ENCODE measurements at places on chromosomes 5 and 9.

GRCh38 chr5:76251656-76252055 is 151.4 kb upstream of the IQGAP2 start:
- no peak for DNase-seq

GRCh38 chr5:160044967-160045366 is 36.0 kb downstream of the TTC1 start:
- no peak for DNase-seq

- DNase-seq, result no peak
Measured at GRCh38 chr5:77925503-77925902, 149.4 kb upstream of the TBCA start.

DNA sequence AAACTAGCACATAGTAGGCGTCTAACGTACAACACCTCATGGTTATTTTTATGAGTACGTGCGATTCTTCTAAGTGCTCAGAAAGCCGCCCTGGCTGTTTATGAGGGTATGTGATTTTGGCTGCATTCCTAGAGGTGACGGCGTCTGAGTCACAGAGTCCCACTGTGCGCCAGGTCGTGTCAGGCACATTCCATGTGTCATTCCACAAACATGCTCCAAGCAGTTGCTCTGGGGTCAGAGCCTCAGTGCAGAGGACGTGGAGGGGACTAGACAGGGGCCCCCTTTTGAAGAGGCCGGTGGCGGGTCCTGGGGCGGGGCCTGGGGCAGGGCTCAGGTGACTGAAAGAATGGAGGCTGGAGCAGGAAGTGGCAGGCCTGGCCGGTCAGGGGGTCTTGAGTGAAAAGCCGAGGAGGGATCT is 51.9 kb downstream of the NEK6 start:
- DNase-seq, result no peak

DNA sequence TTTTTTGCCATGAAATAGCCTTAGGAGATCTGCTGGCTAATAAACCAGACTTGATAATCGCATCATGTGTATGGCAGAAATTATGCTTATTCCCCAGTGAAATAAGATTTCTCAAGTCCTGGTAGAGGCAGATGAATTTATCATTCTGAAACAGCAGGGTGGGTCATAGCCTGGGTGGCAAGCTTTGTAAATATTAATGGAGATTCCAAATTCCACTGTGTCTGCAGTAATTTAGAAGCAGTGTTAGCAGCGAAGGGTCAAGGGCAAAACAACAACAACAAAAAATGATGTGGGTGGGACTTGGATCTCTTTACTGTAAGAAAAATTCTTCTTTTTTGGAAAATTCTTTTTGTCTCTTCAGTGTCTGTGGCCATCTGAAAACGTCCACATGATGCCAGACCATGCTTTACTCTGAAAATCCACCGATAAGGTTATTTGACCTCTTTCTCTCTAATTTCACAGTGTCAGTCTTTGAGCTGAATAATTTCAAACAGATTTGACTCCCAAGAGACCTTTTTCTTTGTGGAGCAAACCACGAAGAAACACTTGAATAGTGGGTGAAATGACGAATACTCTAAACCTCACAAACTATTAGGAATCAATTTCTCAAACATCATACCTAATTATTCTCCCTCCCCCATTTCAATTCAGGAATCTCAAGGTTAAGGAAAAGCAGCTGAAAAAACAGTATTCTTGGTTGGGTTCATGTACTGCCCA is 106.0 kb upstream of the RPS23 start:
- DNase-seq, result no peak

GRCh38 chr5:159451197-159452052 is 121.1 kb upstream of the IL12B start:
- DNase-seq, result no peak

DNA sequence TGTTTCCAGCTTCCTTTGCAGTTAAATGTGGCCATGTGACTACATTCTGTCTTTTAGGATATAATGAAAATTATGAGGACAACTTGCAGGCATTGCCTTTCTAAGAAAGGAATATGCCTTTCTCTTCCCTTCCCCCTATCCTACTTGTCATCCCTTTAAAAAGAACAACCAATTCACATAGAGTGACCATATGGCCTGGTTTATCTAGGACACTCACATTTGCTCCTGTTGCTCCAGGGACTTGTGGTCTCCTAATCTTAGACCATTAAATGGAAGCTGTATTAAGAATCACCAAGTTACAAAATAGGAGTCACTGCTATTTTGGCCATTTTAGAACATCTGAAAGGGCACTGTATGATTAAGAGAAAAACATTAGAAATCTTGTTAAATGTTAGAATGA is 520.3 kb downstream of the DTWD2 start:
- no peak for DNase-seq

DNA sequence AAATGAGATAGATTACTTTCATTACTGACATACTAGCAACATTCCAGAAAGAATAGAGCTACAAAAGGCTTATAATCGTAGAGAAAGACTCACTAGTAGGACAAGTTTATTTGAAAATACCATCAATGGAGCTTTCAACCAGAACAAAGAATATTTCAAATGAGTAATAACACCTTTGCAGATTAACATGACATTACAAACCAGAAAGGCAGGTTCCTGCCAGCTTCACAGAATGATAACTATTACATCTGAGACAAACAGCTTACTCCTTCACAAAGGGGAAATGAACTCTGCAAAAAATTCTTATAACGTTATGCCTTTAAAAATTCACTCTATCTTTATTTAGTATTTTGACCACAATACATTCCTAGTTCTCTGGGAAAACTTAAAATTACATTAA is 103.1 kb downstream of the EPB41L4A start:
- no peak for DNase-seq

DNA sequence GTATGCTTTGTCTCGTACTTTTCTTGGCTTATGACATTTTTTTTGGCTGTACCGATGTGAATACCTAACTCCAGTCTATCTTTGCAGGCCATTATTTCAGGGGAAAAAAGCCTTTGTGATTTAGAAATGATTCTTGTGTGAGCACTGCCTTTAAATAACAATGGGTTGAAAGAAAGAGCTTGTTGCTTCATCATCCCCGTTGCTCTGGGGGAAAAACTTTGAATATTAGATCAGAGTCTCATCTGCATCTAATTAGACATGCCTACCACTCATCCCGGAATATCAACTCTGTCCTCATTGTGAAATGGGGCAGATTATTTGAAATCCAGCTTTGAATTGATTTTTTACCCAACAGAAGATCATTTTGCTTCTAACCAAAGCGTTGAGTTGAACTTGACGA is 13.5 kb downstream of the CXCL14 start:
- no peak for DNase-seq

DNA sequence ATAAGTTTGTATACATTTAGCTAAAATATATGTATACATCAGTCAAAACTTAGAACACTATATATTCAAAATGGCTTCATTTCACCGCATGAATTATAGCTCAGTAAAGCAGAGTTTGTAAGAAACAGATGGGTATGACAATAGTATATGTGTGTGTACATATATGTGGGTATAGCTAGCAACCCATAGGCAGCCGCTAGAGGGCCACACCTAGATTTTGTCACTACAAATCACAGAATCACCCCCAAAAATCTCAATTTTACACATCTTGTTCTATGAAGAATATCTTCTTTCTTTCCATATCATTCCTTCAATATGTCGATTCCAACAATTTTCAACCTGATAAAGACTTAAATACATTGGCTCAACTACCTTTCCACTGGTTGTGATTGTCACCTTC is 357.8 kb upstream of the CCNG1 start:
- DNase-seq, result no peak

DNA sequence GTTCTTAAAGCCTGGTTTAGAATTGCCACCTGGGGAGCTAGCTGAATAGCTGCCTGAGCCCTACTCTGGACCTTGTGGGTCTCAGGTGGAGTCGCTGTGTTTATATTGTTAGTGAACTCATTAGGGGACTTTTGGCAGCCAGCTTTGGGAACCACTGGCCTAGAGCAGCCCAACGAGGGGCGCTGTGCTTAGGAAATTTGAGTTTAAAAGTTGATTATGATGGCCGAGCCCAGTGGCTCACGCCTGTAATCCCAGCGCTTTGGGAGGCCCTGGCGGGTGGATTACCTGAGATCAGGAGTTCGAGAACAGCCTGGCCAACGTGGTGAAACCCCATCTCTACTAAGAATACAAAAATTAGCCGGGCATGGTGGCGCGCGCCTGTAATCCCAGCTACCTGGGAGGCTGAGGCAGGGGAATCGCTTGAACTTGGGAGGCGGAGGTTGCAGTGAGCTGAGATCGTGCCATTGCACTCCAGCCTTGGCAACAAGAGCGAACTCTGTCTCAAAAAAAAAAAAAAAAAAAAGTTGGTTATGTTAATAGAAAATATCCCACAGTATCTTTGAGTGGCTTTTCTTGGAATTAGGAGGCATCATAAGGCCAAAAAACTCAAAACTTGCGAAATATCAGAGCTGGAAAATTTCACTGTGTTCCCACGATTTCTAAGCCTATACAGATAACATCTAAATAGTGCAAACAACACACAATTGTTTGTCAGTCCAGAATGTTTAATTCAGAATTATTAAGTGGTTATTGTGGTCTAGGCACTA is 809 bp downstream of the MCCC2 start:
- DNase-seq, result no peak

DNA sequence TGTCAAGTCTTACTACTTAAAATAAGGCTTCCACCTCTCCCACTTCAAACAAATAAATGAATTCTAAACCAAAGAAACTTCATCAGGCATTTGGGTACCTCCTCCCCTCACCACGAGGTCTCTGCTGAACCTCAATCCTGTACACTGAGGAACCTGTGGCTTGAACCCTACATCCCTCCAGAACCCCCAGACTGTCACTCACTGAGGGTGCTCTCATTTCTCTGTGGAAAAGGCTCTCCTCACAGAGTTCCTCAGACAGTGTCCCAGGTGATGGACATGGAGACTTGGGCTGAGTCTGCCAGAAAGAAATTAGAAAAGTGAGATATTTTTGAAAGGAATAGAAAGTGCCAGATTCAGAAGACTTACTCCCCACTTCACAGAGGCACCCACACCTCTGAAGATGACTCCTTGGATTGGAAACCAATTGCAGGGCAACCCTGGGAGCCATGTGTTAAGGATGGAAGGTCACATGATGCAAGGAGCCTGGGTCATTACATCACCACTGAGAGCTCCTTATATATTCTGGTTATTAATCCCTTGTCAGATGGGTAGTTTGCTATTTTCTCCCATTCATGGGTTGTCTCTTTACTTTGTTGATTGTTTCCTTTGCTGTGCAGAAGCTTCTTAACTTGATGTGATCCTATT is 19.8 kb downstream of the MLANA start:
- no peak for DNase-seq

GRCh38 chr5:172463031-172463430 is 8.7 kb upstream of the SH3PXD2B start:
- no peak for DNase-seq

DNA sequence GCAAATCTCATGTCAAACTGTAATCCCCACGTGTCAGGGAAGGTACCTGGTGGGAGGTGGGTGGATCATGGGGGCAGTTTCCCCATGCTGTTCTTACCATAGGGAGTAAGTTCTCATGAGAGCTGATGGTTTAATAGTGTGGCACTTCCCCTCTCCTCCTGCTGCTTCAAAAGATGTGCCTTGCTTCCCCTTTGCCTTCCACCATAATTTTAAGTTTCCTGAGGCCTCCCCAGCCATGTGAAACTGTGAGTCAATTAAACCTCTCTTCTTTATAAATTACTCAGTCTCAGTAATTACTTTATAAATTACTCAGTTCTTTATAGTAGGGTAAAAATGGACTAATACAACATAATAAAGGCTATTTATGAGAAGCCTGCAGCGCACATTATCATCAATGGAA is 7.1 kb upstream of the CNTRL start:
- DNase-seq, result no peak

DNA sequence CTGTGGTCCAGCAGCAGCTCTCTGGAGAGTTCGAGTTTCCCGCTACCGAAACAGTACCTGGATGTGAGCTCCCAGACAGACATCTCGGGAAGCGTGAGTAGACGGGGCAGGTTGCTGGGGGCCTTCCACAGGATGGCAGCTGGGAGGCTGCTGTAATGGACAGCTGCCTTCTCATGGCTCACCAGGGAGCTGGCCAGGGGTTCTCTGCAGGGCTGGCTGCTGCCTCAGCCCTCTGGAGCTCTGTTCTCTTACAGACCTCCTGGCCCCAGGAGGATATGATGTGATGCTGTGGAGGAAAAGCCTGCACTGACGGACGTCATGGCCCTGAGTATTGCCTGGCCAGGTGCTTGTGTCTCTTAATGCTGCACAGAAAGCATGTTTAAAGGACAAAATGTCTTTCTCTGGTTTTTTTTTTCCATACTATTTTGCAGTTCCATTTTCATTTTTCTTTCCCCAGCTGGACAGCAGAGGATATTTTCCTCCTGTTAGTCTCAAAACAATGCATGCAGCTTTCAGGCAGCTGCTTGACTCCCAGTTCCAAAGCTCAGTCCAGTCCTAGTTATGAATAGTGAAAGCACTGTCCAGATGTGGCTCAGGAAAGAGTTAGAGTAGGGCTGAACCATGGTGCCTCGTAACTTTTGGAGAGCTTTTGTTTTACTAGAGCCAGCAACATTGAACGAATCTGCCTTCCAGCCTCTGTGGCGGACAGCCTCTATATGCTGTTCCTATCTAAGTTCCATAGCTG is 77.5 kb upstream of the RARS1 start:
- DNase-seq, result no peak

DNA sequence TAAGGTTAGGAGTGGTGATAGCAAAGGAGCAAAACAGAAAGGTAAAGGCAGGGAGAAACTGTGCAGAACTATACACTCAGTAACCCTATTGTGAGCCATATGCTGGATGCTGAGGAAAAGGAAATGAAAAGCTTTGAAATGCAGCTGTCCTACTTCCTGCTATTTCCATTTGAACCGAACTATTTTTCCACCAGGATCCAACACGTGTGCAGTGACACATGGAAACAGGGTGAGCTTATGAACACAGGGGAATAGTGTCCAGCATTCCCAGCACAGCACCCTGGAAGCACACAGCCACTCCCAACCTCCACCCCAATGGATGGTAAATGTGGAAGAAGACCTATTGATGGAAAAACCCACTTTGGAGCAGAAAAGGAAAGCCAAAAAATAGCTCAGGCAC is 69.0 kb upstream of the SLC12A2 start:
- no peak for DNase-seq

DNA sequence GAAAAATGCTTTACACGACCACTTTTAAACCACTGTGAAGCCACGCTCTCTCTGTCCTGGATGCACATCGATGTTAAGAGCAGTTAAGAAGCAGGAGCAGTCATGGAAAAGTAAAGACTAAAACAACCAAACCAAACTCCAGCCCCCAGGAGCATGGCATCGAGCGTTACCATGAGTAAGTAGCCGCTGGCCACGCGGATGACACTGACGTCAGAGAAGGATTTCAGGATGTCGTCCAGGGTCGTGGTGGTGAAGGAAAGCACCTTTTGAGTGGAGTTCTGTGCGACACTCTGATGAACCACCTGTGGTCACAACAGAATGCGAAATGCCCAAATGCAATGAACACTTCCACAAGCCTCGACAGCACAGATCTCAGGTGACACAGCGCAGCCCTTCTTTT is 38.9 kb downstream of the PTCH1 start:
- DNase-seq, result no peak

DNA sequence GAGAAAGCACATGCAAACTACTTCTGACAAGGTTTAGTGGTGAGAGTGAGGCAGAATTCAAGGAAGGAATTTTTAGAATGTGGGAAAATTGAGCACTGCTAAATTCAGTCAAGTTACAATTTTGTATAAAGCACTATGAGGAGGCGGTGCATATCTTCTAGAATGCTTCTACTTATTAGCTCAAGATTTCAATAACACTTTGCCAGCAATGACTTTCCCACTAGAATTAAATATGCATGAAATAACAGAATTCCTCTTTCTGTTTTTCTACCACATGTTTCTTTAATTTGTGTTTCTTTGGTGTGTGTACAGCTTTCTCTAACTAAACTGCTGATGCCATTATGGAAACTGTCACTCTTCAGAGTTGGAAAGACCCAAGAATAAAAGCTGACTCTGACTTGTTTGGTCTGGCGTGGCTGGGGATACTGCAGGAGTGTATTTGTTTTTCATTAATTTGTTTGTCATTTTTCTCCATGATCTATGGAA is 163.5 kb downstream of the ARSB start:
- no peak for DNase-seq
